Kasumi-1 (cell line): ENCODE measurements at places on chromosomes 1 and 21.

DNA sequence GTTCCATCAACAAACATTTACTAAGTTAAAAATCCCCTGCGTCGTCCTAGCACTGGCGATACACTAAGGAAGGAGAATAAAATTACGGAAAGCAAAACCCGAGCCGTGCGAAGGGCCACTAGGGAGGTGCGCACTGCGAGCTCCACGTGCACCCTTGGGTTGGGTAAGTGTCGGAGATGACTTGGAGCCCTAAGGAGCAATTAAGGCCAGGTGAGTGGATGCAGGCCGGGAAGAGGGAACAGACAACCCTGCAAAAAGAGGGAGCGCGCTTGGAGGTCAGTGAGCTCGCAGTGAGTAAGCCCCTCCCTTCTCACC, 704 bp downstream of the WDR4 start:
- peak; percentile 64 for DNase-seq

DNA sequence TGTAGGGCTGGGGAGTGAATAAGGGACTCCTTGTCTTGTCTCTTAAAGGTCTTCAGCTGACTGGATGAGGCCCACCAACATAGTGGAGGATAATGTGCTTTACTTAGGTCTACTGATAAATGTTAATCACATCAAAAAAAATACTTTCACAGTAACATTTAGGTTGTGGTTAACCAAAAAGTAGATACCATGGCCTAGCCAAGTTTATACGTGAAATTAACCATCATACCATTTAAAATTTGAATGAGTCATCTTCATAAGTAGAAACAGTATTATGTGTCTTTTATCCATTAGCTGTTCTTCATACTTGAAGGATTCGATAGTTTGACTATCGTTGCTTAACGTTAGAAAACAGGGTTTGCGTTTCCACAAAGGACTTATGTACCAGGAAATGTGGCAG, 80.9 kb downstream of the MTR start:
- DNase-seq: no peak

DNA sequence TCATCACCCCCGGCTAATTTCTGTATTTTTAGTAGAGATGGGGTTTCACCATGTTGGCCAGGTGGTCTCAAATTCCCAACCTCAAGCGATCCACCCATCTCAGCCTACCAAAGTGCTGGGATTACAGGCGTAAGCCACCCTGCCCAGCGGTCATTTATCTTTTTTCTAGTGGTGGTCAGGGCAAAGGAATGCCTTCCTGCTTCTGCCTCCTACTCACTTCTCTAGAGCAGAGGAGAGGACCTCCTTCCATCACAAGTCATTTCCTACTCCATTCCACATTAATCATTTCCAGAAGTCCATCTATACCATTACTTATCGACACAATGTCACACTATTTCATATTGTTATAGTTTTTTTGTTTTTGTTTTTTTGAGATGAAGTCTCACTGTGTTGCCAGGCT, 13.3 kb downstream of the FBXO42 start:
- no peak for DNase-seq

DNA sequence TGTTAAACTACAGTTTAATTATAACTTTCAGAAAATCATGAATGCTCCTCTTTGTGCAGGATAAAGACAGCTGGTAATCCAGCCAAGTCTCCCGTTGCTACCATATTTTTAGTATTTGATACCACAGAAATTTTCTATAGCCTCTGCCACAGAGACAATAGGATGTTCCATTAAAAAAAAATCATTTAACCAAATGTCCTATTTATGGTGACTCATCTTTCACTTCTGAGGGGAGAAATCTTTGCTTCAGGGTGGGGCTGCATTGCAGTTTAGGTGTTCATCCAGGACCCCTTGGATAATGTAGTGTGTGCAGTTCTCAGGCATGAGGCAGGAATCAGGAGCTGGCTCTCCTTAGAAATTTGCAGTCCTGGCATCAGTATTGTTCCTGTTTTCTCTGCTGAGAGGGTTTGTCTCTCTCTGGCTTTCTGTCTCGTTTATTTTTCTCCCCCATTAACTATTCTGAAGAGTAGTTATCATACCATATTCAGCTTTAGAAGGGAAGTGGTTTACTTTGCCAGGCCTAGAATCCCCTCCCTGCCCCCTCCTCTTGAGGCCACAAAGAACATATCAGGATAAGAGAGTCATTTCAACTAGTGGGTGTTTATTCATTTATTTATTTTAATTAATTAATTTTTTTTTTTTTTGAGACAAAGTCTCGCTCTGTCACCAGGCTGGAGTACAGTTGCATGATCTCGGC, 3.1 kb downstream of the PRUNE1 start:
- DNase-seq: peak; percentile 36

GRCh38 chr1:228958121-228958520, 222.8 kb downstream of the RHOU start:
- no peak for DNase-seq

GRCh38 chr1:8603220-8603616, 214.2 kb downstream of the RERE start:
- DNase-seq: no peak

DNA sequence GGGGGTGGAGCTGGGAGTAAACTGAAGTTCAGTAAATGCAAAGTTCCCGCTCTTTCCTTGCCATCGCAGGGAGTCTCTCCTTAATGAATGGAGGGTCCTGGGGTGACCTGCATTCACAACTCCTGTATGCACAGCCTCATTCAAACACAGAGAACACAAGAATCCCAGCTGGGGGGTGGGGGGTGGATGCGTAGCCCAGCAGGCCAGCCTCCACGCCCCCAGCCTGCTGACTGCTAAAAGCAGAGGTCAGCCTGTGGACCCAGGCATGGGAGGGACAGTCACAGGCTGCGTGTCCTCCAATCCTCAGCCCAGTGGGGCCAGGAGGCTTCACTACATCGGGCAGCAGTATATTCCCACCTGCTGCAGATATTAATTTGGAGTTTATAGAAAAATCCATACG, 263.1 kb downstream of the GRIK3 start:
- no peak for DNase-seq

DNA sequence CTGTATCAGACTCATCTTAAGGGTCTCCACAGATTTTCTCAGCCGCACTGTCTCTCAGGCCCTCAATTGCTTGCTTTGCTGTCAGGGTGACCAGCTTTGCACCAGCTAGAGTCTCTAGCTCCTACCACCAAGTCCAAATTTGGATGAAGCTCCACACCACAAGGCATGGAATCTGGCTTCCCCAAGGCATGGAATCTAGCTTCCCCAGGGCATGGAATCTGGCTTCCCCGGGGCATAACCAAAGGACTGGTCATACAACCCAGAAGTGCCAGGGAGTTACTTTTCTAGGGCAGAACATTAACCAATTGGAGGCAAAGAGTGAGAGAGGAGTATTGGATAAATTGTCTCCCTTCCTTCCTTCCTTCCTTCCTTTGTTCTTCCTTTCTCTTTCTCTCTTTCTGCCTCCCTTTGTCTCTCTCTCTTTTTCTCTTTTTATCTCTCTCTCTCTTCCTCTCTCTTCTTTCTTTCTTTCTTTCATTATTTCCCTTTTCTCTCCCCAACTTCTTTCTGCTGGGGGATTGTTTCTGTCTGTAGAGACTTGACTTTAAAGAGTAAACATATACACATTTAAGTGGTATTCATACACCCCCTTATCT, 76.9 kb upstream of the HAO2 start:
- DNase-seq: no peak

GRCh38 chr1:166272851-166273250, 106.0 kb upstream of the FAM78B start:
- DNase-seq: no peak

DNA sequence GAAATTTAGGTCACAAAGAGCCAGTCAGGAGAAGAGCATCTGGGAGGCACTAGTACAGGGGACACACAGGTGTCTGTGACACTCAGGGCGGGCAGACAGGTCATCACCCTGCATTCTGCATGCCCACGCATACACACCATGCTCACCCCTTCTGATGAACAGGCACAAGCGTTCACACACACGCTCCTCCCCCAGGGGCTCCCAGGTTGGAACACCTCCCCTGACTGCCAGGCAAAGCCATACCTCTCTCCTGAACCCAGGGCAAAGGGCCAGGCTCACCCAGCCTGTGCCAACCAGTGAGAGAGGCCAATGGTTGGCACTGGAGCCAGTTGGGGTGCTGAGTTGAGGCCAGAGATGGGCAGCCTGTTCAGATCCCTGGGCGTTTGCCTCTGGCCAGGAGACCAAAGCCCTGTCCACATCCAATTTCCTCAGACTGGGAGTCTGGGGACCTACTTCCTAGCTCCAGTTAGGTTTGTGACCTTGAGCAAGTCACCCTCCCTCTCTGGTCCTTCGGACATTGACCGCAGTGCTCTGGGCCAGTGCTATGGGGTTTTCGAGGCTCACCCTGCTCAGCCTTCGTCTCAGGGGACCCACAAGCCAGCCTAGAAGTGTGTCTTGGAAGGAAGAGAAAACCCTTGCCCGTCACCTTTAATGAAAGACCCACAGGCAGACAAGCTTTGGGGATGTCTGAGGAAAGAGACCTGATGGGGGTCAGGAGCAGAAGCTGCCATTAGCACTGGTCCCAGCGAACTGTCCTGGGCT, 5.8 kb upstream of the LAD1 start:
- no peak for DNase-seq
